LoVo (cell line): ENCODE measurements at places on chromosomes 13 and 19.

DNA sequence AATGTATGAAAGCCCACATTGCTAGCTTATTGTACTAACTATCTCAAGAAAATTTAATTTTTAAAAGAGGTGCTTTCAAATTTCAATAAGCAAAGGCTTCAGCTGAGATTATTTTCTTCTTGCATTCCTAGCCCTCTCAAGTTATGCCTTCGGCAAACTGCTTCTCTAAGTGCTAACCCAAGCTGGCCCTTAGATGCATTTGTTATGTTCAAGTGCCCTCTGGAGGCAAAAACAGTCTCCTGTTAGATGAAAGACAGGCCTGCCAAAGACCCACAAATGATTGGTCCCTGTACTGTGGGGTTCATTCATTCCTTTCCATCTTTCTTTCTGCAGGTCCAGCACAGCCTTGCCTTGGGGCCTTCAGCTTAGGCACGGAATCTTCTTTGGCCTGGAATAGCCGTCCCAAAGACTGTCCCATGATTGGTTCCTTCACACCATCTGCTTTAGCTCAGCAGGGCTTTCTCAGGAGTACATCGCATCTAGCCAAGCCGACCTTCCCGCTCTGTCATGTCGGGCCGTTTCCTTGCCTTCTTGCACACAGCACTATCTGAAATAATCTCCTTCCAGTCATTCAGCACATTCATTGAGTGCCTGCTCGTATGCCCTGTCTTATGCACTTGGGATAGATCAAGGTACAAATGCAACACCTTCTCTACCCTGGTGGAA is 26.4 kb upstream of the TPTE2 start:
- peak; percentile 43 for DNase-seq

DNA sequence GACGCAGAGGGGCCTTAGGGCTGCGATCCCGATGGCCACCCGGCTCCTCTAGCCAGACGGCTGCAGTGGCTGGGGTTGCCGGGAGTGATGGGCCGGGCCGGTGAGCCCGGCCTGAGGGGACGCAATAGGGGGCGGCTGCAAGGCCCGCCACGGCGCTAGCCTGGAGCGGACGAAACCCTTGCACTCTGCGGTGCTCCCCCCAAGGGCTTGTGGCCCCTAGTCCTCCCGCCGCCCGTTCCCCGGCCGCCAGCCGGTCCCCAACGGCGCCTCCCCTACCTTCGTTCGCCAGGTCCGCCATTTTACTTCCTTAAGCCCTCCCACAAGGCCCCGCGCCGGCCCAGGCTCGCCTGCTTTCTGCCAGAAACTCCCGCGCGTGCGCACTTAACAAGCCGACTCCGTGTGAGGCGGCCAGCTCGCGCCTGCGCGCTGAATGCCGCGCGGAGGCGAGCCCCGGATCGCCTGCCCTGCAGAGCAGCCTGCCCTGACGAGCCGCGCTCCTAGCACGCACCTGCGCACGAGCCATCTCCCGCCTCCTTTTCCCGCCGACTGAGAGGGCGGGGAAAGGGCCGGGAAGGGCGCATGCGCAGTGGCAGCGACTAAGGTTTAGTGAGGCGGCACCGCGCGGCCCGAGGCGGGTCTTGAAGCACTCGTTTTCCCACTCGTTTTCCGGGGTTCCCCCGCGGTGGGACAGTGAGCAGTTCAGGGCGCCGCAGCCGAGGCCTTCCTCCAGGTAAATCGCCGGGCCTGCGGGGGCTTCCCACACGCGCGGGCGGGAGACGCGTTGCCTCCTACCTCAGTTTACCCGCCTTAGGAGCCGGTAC is at the start of gene RANBP3:
Gene RANBP3 (minus strand): TSS at position 356 of the 821 bp plus-strand sequence. CDS start 58 bp downstream, at position 298.
- DNase-seq = peak; percentile 100

- no peak for DNase-seq
Measured at GRCh38 chr13:35817642-35818607, 313.3 kb downstream of the DCLK1 start.

DNA sequence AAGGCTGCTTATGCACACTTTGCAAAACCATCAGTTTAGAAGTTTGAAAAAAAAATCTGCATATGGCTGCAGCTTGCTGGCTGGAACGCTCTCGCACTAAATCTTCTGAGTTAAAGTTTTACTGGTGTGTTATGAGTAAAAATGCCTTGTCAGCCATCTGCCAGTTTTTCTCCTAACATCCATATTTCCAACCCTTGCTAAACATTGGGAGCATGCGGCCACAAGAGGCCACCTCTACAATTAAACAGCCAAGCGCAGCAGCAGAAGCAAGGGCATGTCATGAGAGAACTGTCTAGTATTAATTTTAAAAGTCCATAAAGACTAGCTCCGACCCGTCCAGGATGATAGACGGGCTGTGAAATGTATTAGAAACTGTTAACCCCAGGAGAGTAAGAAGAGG is 248.3 kb downstream of the TSHZ3 start:
- no peak for DNase-seq

DNA sequence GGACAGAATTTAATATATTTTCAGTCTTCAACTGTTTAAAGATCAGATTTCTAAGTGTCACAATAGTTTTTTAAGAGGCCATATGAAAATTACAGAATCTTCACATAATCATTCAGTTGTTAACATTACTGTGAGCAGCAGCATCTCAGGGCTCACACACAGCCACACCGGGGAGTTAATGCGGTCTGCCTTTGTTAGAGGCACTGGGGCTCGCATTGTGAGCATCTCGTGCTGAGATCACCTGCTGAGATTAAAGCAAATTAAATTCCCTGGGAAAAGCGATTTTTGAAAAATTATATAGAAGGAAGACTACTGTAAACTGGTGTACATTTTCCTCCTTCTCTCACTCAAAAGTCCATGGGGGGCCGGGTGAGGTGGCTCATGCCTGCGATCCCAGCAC is 16.6 kb downstream of the GPR12 start:
- DNase-seq = no peak

DNA sequence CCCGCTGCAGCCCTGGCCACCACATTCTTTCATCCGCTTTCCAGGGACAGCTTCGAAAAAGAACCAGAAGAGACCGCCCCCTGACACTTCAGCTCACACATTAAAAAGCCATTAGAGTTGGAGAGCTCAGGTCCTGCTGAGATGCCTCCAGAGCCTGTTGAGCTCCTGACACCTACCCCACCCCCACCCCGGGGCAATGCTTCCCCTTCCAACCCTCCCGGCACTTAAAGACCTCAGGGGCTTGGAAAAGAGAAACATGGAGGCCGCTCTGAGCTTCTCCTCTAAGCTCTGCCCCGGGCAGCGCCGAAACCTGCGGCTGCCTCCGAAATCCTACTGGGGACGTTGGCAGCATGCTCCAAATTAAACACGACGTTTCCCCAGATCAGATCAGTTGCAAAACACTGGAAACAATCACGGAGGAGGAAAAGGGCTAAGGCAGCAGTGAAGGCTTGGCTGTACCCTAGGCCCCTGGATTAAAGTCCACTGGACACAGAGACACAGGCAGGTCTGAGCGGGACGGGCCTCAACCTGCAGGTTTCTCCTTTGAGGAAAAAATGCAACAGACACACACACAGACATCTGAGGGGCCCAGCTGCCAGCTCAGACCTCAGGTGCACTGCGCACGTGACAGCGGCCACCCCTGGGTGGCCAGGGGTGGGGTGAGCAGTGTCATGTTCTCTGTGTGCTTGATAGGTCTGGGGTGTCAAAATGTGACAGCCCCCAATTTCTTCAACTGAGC is 9.6 kb downstream of the SH3GL1 start:
- no peak for DNase-seq

GRCh38 chr13:20344836-20345490 is 112.8 kb upstream of the GJB6 start:
- no peak for DNase-seq
